ENCODE measurements at places on chromosomes 3 and 15.

GRCh38 chr3:16813336-16813735 lies 71.4 kb upstream of the PLCL2 start:
- no peak for DNase-seq

GRCh38 chr15:91257746-91258414 lies 157.8 kb downstream of the SV2B start:
- no peak for DNase-seq

DNA sequence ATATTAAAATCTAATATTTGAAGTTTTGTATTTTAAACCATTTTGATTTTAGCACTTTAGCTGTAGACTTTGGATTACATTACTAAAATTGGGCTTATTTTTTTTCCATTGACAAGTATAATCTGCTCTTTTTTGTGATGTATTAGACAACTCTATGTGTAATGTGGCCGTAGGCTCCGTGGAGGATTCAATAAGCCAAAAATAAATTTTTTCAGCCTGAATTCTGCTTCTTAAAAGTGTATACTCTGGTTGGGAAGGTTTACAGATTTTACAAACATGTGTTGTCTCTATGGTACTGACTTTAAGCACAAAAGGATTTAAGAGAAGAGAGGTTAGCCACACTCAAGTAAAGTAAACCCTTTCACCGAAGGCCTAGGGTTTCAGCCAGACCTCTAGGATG lies 110.8 kb downstream of the PLCL2 start:
- DNase-seq = no peak

DNA sequence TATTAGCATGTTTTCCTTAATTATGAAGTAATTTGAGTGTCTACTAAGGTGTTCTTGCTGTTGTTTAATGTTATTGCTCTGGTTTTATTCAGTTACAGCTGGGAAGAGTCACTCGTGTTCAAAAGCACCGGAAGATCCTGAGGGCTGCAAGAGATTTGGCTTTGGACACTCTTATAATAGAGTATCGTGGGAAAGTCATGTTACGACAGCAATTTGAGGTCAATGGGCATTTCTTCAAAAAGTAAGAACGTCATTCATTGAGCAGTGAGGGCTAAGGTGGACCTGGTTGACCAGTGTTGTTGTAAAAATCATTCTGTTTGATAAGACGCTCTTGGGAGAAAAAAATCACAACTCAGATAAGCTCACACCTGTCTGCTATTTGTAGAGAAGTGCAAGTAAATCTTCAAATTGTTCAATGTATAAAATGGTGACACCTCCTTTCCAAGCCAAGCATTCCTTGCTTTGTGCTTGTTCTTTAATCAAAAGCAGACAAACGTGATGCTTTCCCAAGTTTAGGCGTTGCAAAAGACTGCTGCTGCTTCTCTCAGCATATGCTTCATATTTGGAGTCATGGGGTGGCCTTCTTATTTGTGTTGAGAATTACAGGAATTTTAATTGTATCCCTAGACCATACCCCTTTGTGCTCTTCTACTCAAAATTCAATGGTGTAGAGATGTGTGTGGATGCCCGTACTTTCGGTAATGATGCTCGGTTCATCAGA lies 44.2 kb downstream of the SETD5 start:
- no peak for DNase-seq

- DNase-seq = no peak
Observed at GRCh38 chr3:141104151-141104821, 53.1 kb downstream of the SPSB4 start.

DNA sequence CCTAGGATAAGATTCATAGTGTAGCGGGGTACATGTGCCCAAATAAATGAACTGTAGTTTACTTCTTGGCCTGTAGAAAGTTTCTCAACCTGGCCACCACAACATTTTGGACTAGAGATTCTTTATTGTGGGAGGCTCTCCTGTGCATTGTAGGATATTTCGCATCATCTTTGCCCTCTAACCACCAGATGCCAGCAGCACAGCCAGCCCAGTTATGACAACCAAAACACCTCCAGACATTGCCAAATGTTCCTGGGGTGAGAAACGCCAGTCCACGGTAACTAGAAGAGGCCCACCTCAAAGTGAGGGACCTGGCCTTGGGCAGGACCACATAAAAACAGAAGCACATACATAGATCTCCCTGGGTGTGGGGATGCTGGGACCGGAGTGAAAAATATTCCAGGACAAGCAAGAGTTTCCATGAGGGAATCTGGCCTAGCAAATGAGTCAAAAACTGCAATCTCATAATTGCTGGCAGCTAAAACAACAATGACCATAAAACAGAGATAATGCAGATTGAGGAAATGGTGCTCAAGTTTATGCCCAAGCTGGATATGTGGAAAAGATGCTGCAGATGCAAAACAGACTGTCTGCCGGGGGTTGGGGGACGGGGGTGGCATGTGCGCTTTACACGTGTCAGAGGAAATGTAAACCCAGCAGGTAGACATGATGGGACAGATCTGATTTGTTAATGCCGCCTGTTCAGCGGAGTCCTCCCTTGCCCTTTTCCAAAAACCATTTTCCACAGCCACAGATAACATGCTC lies 39.7 kb downstream of the ARHGEF3 start:
- no peak for DNase-seq

DNA sequence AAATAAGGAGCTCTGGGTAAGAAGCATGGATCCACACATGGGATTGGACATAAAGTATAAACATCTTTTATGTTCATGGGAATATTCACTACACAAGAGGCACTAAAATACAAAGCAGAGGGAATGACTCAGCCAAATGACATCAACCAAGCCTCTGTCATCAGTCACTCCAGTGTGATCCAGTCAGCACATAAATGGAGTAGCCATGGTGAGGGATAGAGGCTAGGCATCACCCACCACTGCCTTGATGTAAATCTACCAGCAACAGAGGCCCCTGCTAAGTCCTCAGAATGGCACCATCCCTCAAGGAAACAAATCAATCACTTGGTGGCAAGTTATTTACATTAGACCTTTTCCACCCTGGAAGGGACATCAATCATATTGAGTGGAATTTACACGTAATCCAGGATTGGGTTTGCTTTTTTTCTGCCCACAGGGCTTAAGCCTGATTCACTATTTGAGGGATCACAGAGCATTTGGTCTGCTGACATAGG lies 27.2 kb downstream of the VEPH1 start:
- DNase-seq = no peak

GRCh38 chr3:160719710-160720109 lies 36.3 kb upstream of the PPM1L start:
- DNase-seq = no peak

DNA sequence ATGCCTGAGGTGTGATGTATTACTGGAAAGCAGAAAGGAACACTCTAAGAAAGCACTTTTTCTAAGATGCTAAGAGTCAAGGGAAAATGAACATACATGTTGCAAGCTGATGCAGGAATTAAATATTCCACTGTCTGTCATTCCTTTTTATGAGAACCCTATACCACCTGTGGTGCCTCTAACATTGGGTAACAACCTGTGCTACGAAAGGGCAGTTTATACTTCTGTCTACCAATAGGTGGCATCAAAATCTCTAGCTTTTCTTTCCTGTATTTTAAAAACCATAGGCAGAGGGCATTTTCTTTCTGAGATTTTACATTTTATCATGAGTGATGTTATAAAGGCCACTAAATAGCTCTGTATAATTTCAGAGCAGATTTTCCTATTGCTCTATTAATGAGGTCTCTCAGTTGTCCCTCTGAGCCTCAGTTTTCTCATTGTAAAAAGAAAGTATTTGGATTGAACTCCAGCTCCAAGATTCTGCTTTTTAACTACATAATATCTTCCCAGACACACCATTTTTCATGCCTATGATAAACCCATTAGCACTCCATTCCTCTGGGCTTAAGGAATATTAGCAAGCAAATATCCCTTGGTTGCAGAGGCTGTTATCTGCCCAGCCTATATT lies 3.5 kb upstream of the CPNE4 start:
- no peak for DNase-seq

DNA sequence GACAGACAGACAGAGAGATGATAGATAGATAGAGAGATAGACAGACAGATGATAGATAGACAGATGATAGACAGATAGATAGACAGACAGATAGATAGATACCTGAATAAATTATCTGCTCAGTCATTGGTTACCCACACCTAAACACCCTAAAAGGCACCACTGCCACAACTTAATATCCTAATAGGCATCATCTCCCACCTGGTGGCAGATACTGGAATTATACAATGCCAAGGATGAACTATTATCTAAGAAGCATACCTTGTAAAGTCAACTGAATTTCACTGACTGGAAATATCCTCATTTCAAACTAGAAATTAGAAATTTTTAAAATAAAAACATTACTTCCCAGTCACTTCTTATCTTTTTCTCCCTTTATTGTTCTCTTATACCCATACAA lies 19.4 kb upstream of the ATP8B4 start:
- no peak for DNase-seq

- DNase-seq = no peak
Observed at GRCh38 chr3:67678665-67679064, 24.3 kb upstream of the SUCLG2 start.

GRCh38 chr3:171446801-171447578 lies 13.2 kb downstream of the TNIK start:
- DNase-seq = no peak

DNA sequence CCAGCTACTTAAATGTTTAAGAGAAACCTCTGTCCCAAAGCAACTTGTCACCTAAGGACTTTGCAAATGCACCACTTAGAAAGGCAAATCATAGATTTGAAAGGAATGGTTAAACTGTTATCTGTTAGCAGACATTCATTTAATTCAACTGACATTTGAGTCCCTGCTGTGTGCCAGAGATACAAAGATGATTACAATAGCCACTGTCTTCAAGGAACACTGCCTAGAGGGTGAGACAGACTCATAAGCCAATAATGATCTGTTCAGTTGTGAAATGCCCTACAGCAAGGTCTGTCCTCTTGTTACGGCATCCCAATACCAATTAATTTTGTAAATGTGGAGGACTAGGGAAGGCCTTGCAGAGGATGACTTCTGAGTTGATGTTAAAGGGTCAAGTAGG lies 113.1 kb downstream of the ATG7 start:
- DNase-seq = no peak

- no peak for DNase-seq
Observed at GRCh38 chr15:60021589-60022378, 17.7 kb downstream of the FOXB1 start.

DNA sequence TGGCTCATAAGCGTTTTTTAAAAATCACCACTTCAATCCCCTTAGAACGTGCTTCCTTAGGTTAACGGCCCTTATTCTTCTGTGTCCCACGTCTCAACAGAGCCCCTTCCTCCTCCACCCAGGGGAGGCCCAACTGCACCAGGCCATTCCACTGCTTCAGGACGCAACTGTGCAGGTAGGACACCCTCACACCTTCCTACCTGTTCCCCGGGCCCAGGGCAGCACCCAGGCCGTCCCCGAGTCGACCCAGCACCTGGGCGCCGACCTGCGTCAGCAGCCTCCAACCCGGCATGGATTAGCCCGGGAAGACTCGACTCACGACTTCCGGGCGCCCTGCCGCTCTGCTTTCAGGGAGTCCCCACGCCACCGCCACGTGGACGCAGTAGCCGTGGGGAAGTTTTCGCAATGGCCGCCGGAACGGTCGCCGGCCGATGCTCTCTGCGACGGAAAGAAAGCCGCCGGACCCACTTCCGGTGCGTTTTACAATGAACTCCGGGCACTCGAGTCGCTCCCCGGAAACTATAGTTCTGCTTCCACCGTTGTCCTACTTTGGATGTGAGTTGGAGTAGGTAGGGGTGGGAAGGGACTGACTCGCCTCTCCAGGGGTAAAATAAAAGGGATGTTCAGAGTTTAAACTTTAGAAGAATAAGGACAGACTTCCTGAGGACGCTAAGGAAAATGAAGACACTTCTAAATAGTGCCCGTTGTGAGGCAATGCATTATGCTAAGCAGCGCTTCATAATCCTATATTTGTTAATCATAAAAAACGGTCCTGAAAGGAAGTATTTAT lies at the start of gene MRPL3:
MRPL3 (minus strand) TSS at position 442 of the 790 bp plus-strand sequence; CDS start at position 292, 150 bp downstream.
- peak; percentile 69 for DNase-seq

GRCh38 chr3:48929358-48930035 lies 10.9 kb downstream of the ARIH2 start:
- DNase-seq = no peak

DNA sequence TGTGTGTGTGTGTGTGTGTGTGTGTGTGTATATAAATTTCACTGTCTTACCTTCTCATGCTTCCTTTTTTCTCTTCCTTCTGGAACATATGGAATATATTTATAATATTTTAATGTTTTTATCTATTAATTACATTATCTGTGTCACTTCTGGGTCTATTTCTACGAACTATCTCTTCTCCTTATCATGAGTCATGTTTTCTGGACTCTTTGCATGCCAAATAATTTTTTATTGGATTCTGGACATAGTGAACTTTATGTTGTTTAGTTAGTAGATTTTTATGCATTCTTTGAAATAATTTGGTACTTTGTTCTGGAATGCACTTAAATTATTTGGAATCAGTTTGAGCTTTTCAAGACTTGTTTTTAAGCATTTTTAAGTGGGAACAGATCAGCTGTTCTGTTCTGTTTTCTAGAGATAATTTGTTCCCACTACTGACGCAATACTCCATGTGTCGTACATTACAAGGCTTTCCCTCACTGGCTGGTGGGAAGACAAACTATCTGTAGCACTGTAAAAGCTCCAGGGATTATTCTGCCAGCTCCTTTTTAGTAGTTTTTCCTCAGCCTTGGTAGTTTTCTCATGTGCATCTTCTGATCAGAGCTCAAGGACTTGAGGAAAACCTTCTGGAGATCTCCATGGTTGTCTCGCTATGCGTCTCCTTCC lies 302.0 kb downstream of the CLSTN2 start:
- no peak for DNase-seq

GRCh38 chr3:79038636-79039035 lies 729.2 kb downstream of the ROBO1 start:
- DNase-seq = no peak

DNA sequence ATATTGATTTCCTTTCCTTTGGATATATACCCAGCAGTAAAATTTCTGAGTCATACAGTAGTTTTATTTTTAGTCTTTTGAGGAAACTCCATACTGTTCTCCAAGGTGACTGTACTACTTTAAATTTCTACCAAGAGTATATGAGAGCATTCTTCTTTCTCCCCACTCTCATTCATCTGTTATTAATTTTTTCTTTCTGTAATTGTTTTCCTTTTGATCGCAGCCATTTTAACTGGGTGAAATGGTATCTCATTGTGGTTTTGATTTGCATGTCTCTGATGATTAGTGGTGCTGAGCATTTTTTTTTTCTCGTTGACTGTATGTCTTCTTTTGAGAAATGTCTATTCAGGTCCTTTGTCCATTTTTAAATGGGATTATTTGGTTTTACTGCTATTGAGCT lies 18.3 kb upstream of the VGLL3 start:
- no peak for DNase-seq

- DNase-seq = no peak
Observed at GRCh38 chr3:139940622-139941021, 5.6 kb downstream of the CLSTN2 start.

DNA sequence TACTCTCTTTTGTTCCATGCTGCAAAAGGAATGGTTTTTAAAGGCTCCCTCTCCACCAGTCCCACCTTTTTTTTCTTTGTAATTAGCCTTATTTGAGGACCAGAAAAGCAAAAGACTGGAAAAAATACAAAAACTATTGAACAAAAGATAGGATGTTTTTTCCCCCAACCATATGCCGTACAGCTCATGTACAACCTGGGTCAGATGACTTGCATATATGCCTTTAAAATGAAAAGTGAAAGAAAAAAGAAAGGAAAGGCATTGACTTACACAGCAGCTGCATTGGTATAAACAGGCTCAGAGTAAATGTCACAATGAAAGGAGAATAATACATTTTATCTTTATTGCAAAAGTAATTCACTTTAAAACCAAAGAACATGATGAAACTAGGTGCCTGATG lies 69.5 kb upstream of the CMC1 start:
- DNase-seq = no peak

Measured in stimulated activated CD8-positive, alpha-beta memory T cell treated with anti-CD3 and anti-CD28 coated beads, Interleukin-2, amount 100 ng/mL, for 1 hour (primary cell).